ENCODE measurements at places on chromosomes 6 and 20.

DNA sequence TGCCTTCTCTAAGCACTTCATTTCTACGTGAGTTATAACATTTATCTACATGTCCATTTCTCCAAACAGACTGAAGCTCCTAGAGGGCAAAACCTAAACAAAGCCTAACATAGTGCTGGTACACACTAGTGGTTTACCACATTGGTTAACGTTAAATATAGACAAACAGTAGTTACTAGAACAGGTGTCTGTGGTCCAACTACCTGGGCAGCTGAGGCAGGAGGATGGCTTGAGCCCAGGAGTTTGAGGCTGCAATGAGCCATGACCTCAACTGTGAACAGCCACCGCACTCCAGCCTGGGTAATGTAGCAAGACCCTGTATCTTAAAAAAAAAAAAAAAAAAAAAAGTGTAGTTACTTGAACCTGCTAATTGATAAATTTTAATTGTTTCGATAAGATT is 26.5 kb downstream of the PTPRK start:
- no peak for DNase-seq

DNA sequence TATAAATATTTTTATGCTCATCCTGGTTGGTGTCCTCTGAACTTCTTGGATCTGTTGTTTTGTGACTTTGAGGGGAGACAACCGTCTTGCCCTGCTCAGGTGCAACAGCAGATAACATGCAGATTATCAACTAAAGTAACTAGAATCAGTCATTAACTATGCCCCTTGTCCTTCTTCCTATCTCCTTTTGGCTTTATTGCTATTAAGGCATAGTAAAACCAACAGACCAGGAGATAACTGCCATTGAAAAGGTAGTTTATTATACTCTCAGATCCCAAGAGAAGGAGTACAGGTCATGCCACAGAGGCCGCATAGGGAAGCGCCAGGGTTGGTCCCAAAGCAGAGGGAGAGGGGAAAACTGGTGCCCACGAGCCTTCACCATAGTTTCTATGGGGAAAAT is 418.2 kb downstream of the GJA1 start:
- no peak for DNase-seq

DNA sequence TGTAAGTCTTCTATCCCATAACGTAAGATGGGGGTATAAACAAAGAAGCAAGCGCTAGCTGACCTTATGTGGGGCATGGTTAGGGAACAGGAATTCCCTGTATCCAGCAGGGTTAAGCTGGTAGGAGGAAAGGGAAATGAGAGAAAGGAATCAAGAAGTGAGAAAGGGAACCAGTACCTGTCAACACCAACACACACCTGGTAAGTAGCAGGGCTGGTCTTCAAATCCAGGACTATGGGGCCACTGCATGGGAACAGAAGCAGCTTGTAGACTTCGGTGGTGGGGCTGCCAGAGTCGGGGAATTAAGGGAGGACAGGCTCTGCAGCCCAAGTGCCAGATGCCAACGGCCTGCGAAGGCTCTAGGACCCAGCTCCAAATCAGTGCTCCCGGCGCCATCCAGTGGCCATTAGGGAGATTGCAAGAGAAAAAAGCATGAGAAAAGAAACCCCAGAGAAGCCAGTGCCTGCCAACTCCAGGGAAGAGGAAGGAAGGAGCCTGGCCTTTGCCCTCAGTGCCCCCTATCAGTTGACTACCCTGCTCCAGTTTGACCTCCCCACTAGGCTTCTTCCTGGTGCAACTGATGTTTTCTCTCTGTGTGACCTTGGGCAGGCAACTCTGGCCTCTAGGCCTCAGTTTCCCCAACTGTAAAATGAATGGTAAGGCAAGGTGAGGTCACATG is 15.8 kb upstream of the RBPJL start:
- peak; percentile 55 for DNase-seq

DNA sequence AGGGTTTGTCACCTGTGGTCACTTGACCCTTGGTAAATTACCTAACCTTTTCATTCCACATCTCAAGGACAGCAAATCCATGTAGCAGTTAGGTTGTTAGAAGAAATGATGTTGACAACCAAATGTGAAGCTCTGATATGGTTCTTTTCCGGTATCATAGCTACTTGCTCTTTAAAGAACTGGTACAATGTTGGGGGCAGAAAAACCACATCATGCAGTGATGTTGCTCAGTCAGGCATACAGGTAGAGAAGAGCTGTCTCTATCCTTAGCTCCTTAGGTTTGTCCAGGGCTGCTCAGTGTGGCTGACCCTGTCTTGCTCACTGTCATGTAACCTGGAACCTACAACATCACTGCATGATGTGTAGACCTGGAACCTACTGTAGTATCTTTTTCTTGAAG is 135.5 kb downstream of the LRRC1 start:
- no peak for DNase-seq

DNA sequence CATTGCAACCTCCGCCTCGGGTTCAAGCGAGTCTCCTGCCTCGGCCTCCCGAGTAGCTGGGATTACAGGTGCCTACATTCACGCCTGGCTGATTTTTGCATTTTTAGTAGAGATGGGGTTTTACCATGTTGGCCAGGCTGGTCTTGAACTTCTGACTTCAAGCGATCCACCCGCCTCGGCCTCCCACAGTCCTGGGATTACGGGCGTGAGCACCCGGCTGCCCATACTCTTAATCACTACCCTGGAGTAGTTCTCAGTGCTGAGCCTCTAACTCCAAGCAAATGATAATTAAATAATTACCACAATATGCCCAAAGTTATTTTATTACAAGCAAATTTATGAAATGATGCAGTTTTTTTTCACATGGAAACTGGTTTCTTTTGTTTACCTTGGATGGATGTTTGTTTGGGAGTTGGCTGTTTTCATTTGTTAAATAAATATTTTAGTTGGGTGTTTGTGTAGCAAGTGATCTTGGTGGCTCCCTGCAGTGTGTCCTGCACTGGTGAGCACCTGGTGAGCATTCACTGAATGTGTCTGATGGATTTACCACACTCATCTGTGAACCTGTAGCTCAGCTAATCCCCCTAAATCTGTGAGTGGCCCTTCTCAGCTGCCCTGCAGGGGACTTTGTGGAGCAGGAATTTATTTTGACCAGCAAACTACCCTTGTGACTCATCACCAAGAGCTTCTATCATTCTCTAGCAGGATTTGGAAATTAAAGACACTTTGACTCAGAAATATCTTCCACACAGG is 36.9 kb downstream of the UTRN start:
- DNase-seq = no peak

- no peak for DNase-seq
These were observed 54.2 kb upstream of the SIRPA start for GRCh38 chr20:1840817-1841553.

- DNase-seq = no peak
These were observed 776.3 kb downstream of the EYS start for GRCh38 chr6:64930681-64931080.

DNA sequence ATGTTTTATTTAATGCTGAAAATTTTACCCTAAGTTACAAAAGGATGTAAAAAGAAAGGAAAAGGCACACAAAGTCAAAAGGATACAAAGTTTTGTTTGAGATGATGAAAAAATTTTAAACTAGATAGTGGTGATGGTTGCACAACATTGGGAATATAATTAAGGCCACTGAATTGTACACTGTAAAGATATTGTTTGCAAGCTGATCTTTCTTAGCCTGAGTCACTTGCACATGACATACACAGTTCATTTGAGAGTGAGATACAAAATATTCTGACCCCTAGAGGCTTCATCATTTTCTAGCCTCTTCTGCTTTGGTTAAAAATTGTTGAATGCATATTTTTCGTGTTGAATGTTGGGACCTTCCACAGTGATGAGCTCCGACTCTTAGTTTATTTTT is 462.6 kb downstream of the HDGFL1 start:
- no peak for DNase-seq

DNA sequence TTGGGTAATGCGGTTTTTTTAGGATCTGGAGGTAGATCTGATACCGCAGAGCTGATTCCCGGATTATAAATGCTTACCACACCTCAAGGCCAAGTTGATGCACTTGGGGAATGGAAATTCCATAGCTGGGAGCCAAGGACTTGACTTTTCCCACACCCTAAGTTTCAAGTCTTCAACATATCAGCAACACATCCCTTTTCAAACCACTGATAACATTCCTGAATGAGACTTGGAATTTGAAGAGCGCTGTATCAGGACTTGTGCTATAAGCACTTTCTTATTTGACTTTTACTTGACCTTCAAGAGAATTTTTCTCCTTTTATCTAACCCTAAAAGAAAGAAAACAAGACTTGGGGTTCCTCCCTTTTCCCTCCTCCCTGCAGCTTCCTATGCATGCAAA is 90.6 kb upstream of the NAA20 start:
- DNase-seq = no peak

DNA sequence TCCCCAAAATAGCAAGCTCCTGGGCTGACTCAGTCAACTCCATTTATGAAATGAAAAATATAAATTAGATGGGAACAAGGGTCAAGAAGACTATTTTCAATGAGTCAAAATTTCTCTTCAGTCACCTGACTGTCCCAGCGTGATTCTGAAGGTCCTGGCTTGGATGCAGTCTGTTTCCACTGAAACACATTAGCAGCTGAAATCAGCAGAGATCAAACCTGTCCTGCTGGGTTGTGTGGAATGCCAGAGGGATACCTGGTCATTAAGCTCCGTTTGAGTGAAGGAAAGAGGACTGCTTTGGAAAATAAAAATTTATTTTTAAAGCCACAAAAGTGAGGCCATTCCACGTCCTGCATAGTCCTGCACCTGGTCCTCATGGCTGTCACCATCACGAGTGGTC is 37.4 kb downstream of the PXDC1 start:
- no peak for DNase-seq

Measured in NCI-H1417 (cell line).